ENCODE measurements at places on chromosomes 5 and 9.

DNA sequence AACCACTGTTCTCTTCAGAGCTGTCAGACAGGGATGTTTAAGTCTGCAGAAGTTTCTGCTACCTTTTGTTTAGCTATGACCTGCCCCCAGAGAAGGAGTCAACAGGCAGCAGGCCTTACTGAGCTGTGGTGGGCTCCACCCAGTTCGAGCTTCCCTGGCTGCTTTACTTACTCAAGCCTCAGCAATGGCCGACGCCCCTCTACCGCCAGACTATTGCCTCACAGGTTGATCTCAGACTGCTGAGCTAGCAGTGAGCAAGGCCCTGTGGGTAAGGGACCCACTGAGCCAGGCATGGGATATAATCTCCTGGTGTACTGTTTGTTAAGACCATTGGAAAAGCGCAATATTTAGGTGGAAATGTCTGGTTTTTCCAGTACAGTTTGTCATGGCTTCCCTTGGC lies 229.6 kb downstream of the TMEM167A start:
- no peak for DNase-seq

- no peak for DNase-seq
Observed at GRCh38 chr5:151585970-151586369, 5.2 kb downstream of the FAT2 start.

DNA sequence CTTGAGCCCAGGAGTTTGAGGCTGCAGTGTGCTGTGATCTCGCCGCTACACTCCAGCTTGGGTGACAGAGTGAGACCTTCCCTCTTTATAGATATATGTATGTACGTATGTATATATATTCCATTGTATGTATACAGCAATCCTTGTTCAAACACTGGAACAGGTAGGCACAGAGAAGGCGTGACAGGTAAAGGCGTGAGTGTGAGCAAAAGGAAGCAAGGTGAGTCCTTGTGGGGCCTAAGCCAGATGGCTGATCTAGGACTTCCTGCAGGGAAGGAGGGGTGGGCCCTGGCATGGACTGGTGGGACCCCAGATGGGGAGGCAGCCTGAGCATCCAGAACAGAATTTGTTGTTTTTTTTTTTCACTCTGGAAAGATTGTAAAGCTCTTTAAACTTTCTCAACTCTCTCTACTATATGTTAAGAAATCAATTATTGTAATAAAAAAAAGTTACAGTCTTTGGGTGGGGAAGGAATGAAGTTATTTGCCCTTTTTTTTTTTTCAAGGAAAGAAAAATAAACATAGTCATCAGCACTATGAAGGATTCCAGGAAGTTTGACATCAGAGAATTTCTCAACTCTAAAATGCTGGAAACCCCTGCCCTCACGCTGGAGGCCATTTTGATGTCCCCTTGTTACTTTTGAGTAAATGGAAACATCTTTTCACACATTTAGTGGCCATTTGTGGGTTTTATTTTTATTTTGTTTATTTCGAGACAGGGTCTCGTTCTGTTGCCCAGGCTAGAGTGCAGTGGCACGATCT lies 38.9 kb upstream of the STXBP1 start:
- DNase-seq, result no peak

GRCh38 chr5:1882337-1883119 lies at the start of gene IRX4:
TSS of gene IRX4 (minus strand) at chr5:1882925. CDS start at chr5:1882647, 278 bp downstream.
- no peak for DNase-seq

DNA sequence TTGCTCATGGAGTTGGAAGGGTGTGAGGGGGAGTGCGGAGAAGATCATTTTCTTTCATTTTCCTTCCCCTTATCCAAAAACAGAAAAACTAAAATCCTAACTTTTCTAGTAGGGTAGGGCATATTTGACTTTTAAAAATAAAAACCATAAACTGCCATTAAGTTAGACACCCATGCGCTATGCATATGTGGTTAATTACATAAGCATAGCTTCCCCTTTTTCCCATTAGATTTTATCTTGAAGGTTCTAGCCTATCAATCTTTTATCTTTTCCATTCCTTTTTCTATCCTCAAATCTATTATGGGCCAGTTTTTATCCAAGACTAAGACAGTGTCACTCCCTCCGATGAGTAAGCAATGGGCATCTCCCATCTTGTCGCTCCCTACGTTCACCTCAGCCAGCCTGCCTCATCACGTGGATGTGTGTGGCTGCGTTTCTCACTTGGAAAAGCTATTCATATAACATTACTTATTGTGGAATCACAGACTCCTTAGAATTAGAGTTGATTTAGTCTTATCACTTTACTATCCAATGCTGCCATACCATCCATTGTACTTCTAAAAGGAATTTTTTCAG lies 49.2 kb downstream of the PCSK5 start:
- no peak for DNase-seq

- DNase-seq, result no peak
Observed at GRCh38 chr9:125475385-125475784, 213.8 kb downstream of the GAPVD1 start.

GRCh38 chr5:142955628-142956027 lies 185.5 kb downstream of the ARHGAP26 start:
- no peak for DNase-seq

GRCh38 chr5:60207040-60207439 lies 313.5 kb upstream of the PDE4D start:
- DNase-seq, result peak; percentile 32

DNA sequence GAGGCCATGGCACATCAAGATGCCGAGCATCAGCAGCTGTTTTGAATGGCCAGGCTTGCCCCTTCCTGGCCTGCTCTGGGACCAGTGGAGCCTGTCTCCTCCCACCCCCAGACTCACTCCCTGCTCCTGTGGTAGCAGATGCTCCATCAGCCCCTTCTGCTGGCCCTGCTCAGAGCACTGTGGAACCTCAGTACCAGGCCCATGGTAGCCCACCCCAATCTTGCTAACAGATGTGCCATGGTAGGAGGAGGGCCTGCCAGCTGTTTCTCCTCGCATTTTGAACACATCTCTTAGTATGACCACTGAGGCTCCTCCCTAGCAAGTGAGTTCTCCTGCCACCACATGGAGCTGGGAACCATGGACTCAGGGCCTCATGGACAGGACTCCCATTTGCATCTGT lies 29.5 kb downstream of the COL27A1 start:
- DNase-seq, result no peak

GRCh38 chr5:144195448-144195847 lies 24.8 kb downstream of the KCTD16 start:
- DNase-seq, result no peak

DNA sequence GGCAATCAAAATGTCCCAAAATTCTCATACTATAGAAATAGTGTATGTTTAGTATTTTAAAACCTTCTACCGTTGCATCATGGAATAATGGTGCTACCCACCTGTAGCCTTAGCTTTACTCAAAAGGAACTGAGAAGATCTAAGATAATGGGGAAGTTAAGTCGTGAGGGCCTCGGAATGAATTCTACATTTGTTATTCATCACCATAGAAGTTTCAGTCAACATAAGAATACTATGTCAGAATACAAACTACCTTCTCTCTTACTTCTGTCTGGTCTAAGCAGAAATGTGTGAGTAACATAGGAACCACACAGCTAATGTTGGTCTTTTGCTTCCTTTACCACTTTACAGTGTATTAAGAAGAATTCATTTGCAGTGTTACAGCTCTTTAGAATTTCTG lies 43.2 kb downstream of the RFK start:
- DNase-seq, result no peak

- no peak for DNase-seq
Observed at GRCh38 chr9:126401581-126401980, 75.0 kb downstream of the MVB12B start.

DNA sequence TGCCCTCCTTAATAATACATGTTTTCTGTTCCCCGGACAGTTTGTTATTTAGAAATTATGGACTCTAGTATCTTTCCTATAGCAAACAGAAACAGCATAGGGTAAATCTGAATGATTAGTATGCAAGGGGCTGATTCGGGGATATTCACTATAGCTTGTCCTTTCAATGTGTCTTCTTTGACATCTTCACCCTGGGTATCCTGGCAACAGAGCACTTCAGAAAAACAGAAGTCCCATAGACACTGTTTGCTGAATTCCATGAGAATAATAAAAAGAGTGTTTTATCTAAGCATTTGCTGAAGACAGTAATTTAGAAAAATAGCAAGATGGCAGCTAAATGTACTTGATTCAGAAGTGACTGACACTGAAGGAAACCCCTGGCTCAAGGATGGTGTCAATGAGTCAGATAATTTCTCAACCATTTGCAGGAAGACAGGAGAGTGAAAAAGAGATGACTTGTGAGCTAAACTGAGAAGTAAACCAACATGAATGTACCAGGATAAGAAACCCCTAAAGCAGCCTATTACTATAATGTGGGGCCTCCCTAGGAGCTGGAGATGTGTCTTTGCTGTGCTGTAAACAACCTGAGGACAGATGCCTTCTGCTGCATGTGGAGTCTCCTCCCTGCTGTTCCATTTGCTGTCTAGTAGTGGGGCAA lies 246.2 kb downstream of the MAN2A1 start:
- DNase-seq, result no peak

DNA sequence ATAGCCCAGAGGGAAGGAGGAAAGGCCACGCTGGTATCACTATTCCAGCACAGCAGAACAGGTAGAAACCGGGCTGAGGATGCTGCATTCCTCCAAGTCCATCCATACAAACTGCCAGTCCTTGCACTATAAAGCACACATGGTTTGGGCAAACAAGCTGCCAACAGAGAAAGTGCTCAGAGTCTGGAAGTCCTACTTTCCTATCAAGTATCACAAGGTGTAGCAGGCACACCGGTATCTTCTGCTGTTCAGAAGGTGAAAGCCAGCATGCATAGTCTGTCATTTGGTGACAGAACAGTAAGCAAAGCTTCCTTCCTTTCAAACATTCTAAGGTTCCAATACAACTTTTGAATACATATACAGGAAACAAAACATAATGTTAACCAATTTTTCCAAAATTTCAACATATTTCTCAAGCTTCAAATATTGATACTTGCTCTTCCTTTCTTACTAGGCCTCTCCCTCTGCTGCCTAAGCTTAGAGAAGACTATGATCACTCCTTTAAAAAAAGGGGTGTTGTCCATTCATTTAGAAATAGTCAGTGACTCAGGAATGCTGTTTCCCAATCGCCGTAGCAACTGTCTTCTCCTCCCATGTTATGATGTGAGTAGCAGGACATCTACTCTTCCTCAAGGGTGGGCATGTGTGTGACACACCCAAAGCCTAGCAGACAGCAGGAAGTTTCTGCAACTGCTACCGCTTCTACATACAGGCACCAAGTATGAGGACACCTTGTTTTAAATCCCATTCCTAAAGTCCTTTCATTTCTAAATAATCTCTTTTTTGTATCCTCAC lies 14.7 kb downstream of the DIAPH1 start:
- no peak for DNase-seq

GRCh38 chr9:99026956-99027298 lies 78.0 kb upstream of the TGFBR1 start:
- DNase-seq, result no peak

GRCh38 chr9:124870723-124871122 lies 8.8 kb downstream of the ARPC5L start:
- no peak for DNase-seq

GRCh38 chr5:112552216-112552615 lies 133.1 kb upstream of the EPB41L4A start:
- no peak for DNase-seq

GRCh38 chr5:36070687-36071571 lies 4.2 kb upstream of the UGT3A2 start:
- no peak for DNase-seq

DNA sequence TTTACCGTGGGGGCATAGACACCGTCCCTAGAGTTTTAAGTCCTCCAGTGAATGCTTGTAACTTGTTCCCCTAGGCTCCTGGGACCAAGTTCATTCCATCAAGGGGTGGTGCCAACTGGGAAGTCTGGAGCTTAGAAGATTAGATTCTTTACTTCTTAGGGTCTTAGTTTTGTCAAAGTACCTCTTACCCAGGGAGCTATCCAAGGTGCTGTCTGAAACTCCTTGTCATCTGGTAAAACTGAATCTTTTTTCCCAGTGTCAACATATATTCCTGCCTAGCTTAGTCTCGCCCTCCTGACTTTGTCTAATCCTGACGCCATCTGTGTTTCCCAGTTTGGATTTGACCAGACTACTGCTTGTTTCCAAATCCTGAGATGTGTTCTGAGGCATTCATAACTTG lies 41.6 kb downstream of the MAMDC2 start:
- peak; percentile 77 for DNase-seq

DNA sequence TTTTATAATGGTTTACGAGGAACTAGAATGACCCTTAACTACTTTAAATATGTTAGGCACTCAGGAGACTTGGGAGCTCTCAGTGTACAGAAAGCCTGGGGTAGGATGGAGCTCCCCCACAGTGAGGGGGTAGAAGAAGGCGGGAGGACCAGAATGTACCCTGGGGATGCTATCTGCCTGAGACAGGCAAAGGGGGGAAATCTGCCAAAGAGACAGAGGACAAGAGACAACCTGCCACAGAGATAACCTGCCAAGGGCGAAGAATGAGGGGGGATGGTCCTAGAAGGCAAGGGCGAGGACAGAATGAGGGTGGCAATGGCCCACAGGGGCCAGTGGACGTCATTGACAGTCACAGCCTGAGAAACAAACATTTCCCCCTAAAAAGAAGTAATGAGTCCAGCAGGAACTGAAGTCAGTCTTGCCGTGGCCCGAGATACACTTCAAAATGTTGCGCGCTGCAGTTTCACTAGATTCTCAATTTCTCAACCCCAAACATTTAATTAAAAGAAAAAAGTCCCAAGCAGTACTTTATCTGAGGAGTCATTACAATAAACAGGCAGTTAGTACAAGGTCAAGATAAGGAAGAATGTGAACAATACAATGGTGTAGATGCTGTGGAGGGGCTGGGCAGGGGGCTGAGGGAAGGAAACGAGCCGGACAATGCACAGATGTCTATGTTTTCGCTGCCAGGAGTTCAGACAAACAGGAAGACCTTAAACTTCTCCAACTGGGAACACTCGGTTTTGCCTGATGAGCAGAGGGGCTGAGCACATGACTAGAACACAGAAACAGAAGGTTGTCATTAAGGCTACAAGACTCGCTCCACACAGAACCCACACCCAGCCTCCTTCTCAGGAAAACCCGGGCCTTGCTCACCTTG lies 125.0 kb downstream of the LHFPL2 start:
- no peak for DNase-seq

GRCh38 chr5:132773601-132774355 lies 3.3 kb downstream of the SEPTIN8 start:
- peak; percentile 67 for DNase-seq

DNA sequence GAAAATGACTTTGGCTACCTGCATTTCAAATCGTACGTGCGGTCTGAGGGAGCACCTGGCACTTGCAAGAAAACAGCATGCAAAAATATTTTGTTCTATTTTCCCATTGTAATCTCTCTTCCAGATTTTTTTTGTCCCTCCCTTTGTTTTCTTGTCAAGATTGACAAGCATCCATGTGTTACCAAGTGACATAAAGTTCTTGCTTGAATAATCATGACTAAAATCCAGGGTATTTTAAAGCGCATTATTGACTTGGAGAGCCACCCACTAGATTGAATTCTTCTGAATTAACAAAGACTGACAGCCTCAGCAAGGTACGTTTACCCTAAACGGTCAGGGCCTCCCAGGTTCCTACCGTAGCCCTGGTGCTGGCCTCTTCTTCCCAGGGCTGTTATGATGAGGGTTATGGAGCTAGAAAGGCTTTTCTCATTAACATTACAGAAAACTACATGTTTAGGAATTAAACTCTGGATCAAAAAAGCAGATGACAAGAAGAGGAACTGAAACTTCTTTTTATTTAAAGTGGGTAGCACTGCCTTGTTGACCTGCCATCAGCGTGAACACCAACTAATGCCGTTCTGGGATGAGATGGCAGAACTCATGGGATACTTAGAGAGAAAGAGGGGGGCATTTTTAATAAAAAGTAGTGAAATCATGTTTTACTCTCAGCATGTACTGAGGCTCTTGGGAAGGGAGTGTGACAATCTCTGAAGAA lies 297.0 kb downstream of the EFNA5 start:
- no peak for DNase-seq

GRCh38 chr5:81703840-81704239 lies 47.1 kb downstream of the SSBP2 start:
- no peak for DNase-seq

GRCh38 chr5:173624282-173624681 lies 7.8 kb upstream of the BOD1 start:
- no peak for DNase-seq
